ENCODE measurements at places on chromosomes 11 and 22.

- DNase-seq = no peak
These were observed 313 bp downstream of the PRCP start for GRCh38 chr11:82899957-82900276.

DNA sequence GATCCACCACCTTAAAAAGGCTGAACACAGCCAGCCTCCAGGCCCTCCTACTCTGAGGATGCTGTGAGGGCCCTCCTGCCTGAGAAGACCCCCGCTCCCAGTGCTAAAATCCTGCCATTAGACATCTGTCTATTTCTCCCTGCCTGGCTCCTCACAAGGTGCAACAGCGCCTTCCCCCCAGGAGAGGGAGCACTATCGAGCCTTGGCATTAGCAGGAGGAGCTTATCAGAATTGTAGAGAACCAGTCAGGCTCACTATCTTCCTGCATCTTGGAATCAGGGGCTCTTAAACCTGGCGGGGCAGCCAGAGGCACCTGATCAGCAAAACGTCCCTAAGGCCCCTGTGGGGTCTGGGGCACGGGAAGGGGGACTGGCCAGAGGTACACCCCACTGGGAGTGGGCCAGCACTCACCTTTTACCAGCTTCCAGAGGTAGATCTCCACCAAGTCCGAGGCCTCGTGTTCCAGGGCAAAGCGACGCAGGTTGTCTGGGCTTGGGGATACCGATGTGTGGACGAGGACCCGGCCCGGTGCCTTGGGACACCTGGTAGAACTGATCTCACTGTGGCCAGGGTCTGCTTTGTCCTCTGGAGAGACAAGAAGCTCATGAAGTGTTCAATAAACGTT is 28.7 kb downstream of the CHRDL2 start:
- peak; percentile 80 for DNase-seq

DNA sequence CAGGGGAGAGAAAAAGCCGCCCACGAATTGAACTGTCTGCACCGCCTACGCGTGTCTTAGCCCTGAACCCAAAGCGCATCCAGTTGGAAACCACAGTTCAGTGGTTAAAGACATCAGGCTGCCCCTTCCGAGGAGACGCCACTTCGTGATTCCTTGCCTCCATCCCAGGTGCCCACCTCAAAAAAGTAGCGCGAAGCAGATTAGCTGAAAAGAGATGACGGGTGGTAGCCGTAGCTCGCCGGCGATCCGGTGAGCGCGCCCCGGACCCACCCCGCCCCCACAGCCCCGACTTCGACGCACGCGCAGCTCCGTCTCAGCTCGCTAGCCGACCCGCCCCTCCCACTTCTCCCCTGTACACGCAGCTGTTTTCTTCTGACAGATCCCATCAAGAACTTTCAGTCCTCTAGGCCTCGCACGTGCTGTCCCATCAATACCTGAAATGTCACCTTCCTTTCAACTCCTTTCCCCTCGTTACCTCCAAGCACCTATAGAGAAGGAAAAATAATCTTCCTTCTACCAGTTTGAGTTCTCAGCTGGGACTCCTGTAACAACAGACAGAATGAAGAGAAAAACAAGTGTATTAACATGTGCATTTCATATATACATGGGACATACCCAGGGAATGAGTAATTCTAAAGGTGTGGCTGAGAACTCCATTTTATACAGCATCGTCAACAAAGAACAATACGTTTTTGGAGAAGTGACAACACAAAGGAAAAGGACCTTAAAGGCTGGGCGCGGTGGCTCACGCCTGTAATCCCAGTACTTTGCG is 49.5 kb downstream of the OR4D9 start:
- peak; percentile 79 for DNase-seq

DNA sequence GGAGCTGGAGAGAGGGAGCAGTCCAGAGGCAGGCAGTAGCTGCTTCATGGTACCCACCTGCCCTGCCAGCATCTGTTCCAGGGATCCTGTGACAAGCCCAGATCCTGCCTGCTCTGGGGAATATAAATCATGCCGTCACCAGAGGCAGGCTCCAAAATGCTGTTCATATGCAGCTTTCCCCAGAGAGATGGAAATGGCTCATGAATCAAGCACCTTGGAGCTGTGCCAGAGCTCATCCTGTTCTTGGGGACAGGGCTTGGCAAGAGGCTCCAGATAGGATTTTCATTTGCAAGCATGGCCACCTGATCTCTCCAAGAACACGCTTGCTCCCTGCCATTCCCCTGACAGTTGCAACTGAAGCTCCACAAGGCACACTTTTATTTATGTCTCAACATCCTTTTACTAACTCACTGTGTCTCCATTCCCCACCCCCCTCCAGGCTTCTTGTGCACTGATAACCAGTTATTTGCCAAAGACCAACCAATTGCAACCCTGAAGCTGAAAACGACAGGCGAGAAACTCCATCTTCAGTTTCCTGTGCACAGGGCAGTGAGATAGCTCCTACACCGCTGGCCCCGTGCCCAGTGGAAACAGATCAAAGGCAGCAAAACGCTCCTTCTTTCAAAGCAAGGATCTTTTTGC is 115.8 kb upstream of the PITPNB start:
- DNase-seq = peak; percentile 66

- DNase-seq = no peak
These were observed 31.0 kb downstream of the ZBED4 start for GRCh38 chr22:49884503-49885260.

DNA sequence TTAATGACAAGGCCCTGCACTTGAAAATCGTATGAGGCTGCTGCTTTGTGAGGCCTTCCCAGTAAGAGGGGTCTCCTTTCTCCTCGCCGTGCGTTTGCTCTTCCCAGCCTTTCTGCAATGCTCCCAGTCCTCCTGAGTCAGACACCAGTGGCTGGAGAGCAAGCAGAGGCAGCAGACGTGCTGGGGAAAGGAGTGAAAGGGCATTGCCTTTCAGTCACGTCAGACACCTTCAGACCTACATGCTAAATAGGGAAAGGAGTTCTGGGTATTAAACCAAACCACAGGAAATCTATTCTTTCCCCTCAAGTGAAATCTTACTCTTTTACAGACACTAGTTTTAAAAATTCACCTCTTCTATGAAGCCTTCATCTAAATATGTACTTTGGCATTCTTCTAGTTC is 274.8 kb downstream of the NTM start:
- no peak for DNase-seq

DNA sequence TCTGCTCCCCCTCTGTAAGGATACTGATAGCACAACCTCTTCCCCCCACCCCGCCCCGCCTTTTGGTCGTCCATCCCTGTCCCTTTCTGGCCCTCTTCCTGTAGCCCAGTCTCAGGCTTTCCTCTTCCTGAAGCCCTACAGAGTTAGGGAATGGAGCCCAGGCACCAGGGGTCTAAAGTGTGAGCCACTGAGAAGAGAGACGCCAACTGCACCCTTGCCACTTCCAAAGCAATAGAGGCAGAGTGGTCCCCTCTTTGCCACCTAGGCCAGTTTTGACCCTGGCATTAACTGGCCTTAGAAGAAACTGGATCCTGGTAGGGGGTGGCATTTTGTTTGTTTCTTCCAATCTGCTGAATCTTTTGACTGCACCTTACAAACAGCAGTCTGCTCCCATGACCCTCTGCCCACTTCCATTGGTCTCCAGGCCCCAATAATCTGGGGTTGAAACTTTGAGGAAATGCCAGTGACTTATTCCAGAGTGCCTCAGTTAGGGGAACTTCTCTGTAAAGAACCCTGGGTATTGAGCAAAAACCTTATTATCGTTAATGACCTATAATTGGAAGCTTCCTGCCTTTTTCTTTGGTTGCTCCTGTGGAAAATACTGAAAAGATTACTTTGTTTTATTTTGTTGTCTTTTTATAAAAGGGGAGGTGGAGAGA is 9.7 kb upstream of the GRK2 start:
- no peak for DNase-seq

GRCh38 chr11:60056349-60056969 is at the start of gene MS4A3:
TSS of gene MS4A3 (plus strand) at chr11:60056665. CDS start at chr11:60061161, 4,496 bp downstream.
- DNase-seq = no peak

DNA sequence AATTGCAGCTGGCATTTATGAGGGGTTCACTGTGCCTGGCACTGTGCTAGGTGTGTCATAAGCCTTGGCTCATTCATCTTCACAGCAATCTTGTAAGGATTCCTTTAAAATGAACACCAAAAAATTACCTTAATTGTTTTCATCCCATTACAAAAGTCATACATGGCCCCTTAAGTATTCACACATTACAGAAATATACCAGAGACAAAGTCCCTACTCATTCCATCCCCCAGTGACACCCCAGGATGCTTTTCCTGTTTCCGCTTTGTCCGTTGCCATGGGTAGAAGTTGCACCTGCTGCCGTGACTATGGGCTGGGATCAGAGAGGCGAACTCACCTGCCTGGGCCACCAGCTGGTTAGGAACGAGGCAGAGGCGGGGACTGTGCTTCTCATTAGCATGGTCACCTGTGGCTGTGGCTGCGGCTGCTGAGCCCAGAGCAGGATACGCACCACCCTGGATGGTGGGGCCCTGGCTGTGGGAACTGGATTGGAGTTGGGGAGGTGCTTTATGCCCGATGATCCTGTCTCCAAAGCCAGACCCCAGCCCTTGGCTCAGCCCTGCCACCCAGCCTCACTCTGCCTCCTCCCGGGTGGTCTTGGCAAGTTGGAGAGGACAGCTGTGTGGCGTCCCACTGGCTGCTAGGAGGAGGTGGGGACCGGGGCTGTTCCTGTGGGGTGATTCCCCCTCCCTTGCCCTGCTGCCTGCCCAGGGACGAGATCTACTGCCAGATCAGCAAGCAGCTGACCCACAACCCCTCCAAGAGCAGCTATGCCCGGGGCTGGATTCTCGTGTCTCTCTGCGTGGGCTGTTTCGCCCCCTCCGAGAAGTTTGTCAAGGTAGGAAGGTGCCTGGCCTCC is 60.8 kb downstream of the MYO7A start:
- DNase-seq = no peak

GRCh38 chr11:62806611-62807121 is 1.4 kb upstream of the NXF1 start:
- peak; percentile 38 for DNase-seq

- DNase-seq = no peak
These were observed 25.5 kb downstream of the PTPRJ start for GRCh38 chr11:48005831-48006270.

DNA sequence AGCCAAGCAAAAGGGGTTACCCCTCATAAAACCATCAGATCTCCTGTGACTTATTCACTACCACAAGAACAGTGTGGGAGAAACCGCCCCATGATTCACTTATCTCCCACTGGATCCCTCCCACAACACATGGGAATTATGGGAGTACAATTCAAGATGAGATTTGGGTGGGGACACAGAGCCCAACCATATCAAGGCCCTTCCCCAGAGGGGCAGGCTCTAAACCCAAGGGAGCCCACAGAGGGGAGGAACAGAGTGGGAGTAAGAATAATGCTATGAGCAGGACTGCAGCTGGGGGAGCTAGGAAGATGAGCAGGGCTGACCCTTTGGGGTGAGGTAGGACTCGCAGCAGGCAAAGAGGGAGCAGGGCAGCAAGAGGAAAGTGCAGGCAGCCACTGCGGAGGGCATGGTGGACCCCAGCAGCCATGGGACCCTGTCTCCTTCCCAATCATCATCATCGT is 59.3 kb downstream of the CD82 start:
- no peak for DNase-seq

GRCh38 chr11:65816696-65817095 is 17.1 kb upstream of the SNX32 start:
- DNase-seq = no peak

- DNase-seq = peak; percentile 60
These were observed 36.0 kb downstream of the PRCP start for GRCh38 chr11:82864268-82864667.

GRCh38 chr11:96215110-96215782 is 127.7 kb downstream of the MAML2 start:
- peak; percentile 67 for DNase-seq

DNA sequence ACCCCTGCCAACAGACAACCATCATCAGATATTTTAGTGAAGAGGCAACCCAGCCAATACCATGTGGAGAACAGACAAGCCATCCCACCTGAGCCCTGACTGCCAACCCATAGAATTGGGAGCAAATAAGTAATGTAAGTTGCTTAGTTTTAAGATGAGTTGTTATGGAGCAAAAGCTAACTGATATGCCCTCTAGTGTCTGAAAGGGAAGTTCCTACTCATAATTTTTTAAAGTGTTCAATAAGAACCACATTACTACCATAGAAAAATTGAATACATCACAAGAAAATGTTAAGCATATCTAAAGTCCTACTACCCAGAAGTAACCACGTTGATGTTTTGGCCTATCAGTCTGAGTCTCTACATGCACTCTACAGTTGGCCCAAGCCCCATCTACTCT is 50.8 kb upstream of the SLC36A4 start:
- DNase-seq = peak; percentile 15

- peak; percentile 94 for DNase-seq
These were observed 23.0 kb downstream of the PC start for GRCh38 chr11:66934950-66935779.

DNA sequence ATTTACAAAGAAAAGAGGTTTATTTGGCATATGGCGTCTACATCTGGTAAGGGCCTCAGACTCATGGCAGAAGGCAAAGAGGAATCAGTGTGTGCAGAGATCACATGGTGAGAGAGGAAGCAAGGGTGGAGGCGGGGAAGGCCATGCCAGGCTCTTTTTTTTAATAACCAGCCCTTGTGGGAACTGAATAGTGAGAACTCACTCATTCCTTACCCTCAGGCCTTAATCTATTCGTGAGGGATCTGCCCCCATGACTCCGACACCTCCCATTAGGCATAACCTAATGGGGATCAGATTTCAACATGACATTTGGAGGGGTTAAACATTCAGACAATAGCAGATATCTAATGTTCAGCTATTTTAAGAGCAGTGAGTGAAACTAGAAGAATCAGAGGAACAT is 55.7 kb downstream of the ATM start:
- DNase-seq = peak; percentile 14

DNA sequence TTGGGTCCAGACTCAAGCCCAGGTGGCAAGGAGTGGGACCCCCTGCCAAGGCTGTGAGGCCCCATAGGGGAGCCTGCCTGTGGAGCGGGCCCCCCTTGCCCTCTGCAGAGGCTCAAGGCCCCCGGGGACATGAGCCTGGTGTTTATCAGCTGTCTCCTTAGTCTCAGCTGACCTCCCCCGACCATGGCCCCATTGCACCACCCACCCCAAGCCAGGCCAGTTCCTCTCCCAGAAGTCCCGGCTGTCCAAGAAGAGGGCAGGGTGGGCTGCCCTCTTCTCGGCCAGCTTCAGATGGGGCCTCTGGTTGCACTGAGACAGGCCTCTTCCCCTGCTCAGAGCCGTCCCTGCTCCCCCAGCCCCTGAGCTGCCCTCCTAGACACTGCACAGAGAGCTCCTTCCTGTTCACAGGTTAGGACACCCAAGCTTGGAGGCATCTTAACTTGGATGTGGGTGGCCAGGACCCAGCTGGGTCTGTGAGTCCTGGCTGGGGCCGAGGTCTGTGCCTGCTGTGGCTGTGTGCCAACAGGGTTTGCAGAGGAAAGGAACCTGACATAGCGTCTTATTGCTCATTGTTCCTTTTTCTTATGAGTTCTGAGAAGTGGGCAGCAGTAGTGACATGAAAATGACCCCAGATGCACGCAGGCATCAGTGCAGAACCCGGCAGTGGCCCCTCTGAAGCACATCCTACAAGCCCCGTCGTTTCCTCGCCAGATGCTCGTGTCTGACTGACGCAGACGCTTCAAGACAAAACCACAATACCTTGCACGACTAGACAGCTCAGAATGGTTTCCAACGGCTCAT is 5.4 kb downstream of the TRABD start:
- DNase-seq = no peak

- no peak for DNase-seq
These were observed 92.1 kb downstream of the INSC start for GRCh38 chr11:15206791-15207190.

Data from fibroblast of the aortic adventitia (primary cell).